IPS-NIHi11 (cell line): ENCODE measurements at places on chromosomes 1 and 21.

- DNase-seq = no peak
Observed at GRCh38 chr1:198764748-198765147, 125.9 kb downstream of the PTPRC start.

GRCh38 chr1:178506177-178506576, 6.7 kb upstream of the TEX35 start:
- no peak for DNase-seq

DNA sequence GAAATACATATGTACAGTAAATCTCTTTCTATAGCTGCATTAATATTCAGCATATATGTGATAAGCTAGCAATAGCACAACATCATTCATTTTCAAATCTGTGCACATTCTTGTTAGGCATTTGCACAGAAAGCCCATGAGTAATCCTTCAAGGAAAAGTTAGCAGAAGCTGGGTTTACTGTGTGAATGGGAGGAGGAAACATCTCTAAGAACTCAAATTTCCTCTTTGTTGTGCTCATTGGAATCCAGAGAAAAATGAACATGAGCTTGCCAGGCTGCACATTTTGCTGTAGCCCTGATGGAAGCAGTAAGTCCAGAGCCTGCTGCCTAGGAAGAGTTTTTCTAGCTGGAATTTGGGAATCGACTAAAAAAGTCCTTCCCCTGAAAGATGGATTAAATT, 214.2 kb upstream of the FOXD3 start:
- no peak for DNase-seq

GRCh38 chr1:84892705-84893618, at the start of gene LPAR3:
TSS of gene LPAR3 (minus strand) at chr1:84893206. CDS start at chr1:84866120, 27,086 bp downstream.
- DNase-seq = peak; percentile 82

DNA sequence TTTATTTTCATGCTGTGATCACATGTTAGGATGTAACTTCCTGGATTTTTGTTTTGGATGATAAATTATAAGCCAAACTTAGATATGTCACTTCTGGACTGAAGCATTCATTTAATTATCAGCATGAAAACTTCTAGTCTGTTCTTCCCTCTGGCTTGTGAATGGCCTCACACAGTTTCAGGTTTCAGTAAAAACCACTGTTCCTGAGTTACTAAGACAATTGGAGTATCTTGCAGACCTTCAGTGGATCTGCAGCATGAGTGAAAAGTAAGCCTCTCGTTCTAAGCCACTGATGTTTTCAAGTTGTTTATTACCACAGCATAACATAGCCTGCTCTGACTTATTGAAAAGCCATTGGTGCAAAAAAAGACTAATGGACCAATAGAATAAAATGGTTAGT, 55.3 kb upstream of the RGS21 start:
- DNase-seq = no peak

DNA sequence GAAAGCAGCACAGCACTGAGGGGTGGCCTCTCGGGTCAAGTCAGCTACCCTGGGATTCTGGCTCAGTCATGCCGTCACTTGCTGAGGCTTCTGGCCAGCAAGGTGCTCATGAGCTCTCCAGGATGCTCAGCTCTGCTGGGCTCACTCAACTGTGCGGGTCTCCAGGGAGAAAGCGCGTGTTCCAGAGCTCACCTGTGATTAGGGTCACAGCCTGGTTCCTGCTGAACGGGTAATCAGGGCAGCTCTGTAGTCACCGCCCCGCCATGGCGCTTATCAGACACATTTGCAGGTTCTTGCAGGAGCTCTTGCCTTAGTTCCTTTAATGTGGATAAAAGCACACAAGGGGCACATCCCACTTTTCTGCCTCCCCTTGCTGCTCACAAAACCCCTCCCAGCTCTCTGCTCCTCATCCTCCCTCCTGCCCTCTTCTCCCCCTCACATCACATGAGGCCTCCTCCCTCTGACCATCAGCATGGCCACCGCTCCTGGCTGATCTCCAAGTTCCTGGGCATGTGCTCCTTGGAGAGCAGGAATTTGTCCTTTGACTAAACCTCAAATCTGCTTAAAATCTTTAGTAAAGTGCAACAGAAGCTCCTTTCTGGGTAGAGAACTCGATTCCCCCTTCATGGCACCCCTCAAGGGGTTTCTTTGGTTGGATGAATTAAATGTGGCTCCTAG, 2.0 kb downstream of the PCP4 start:
- DNase-seq = no peak

DNA sequence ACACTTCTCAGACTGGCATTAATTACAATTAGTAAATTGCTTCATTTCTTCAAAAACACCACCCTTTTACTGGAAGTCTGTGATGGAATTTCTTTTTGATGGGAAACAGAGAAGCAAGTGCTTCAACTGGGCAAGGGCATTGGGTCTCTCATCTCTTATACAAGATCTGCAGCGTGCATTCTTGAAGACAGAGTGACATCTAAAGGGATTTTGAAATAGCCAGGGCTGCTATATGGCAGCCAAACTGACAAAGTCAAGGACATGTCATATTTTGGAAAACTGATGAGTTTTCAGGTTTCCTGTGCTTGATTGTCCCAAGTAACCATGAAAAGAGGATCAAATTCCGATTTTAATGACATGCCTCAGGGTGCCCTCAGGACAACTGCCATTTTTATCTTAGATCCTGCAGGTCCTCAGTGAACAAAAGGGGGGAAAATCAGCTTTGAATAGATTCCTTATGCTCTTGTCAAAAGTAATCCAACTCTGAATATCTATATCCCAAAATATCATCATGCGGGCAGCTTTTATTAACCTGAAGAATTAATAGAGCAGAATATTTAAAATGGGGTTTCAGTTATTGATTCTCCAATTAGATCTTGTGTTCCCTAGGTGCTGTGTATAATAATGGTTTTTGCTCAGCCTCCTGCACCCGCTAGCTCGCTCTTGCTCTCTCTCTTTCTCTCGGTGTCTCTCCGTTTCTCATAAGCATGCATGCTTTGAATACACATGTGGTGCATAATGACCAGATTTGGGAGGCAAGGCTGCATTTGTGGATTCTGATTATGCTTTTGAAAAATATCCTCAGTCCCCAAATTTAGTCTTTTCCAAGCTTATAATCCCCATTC, 221.8 kb downstream of the TTLL7 start:
- no peak for DNase-seq

DNA sequence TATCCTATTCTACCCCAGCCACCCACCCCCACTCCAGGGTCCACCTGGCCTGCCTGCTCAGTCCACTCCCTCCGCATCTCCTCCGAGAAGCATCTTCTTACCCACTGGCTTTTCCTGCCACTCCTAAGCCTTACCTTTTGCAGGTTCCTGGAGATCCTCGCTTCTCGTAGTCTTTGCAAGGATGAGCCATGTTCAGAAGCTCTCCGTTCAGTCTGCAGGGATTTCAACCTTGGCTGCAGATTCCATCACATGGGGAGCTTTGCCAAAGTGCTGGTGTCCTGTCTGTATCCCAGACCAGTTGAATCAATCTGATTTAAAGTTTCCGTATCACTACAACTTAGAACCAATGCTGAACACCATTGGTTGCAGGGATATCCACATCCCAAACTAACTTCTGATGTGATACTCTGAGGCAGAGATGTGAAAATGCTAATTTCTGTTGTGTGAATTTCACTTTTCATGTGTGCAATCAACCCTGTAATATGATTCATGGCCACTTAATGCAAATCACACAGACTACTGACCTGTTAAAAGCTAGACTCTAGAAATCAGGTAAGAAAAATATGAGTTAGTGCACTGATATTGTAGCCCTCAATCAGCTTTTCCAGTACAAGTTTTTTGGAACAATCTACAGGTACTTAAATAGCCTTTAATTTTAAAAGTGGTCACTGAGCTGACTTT, 61.9 kb downstream of the CAPN2 start:
- DNase-seq = no peak

GRCh38 chr1:29937356-29937755, 701.0 kb downstream of the PTPRU start:
- DNase-seq = no peak

GRCh38 chr1:111422546-111423391, 4.8 kb downstream of the OVGP1 start:
- DNase-seq = no peak

GRCh38 chr1:209926045-209926444, 12.0 kb upstream of the SYT14 start:
- no peak for DNase-seq

DNA sequence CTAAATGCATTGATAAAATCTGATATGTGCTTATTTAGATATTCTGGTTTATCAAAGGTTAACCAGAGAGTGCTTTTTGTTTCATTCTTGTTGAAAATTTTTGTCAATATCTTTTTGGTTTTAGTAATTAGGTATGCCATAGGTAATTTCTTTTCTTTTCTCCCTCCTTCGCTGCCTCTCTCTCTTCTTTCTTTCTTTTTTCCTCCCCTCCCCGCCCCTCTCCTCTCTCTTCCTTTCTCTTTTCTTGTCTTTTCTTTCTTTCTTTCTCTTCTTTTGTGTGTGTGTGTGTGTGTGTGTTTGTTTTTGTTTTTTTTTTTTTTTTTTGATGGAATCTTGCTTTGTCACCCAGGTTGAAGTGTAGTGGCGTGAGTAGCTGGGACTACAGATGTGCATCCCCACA, 14.4 kb upstream of the MACF1 start:
- DNase-seq = no peak

DNA sequence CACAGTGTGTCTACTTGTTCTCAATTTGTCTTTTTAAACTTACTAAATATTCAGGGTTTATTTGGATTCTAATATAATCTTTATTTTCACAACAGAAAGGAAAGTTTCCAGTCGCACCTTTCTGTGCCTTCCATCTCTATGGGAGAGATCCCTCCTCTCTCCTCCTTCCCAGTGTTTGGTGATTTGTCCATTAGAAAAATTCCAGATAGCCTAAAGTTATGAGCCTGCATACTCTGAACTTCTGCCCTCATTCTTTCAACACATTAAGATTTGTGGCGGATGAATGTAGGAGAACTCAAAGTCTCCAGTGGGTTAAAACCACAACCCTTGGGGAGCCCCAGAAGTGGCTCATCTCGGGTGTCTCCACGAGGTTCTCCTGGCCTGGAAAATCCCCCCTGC, 3.6 kb downstream of the NHLH2 start:
- no peak for DNase-seq

- no peak for DNase-seq
Observed at GRCh38 chr21:45860493-45861155, 120.9 kb upstream of the COL6A1 start.

- DNase-seq = no peak
Observed at GRCh38 chr1:208347191-208347590, 103.0 kb upstream of the PLXNA2 start.

DNA sequence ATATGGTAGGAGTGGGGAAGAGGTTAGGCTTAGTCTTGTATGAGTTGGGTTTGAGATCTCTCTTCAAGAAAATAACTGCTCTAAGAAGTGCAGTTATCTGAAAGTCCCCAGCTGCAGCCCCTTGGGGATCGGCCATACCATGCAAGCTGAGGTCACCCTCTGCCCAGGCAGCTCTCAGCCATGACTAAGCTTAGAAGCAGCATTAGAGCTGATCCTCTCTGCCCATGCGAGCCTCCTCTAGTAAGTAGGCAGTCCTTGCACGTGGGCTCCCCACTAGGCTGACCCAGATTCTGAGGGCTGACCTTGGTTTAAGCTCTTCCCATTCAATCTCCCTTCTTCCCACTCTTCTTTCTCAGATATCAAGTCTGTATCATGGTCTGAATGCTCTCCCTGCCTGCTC, 121.0 kb upstream of the UBE2U start:
- no peak for DNase-seq

- DNase-seq = no peak
Observed at GRCh38 chr1:8825985-8826481, 8.6 kb upstream of the RERE start.

DNA sequence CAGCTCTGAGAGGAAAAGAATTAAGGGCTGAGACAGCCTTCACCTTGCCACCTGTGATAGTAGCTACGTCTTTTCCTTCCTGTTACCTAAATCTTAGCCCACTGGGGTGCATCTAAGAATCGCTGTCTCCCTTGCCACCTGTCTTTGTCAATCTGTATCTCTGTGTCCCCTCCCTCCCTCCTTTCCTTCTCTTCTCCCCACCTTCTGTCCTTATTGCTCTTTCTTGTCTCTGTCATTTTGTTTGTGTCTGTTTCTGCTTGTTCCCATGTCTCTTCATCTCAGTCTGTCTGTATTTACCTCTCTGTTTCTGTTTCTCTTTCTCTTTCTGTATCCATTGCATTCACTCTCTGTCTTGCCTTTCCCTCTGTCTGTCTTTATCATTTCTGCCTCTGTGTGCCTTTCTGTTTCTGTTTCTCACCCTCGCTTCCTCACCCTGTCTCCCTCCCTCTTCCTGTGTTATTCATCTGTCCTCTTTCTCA, 30.2 kb downstream of the SLC22A15 start:
- no peak for DNase-seq

GRCh38 chr1:172185996-172186395, 234.5 kb upstream of the C1orf105 start:
- DNase-seq = no peak
